Fibroblast of the aortic adventitia (primary cell): ENCODE measurements at places on chromosomes 6 and 20.

GRCh38 chr6:122392564-122393350 lies 6.7 kb upstream of the HSF2 start:
- DNase-seq = no peak

- DNase-seq = no peak
Observed at GRCh38 chr20:63198606-63199005, 17.3 kb downstream of the YTHDF1 start.

GRCh38 chr20:23744817-23745216 lies 5.9 kb downstream of the CST1 start:
- no peak for DNase-seq

DNA sequence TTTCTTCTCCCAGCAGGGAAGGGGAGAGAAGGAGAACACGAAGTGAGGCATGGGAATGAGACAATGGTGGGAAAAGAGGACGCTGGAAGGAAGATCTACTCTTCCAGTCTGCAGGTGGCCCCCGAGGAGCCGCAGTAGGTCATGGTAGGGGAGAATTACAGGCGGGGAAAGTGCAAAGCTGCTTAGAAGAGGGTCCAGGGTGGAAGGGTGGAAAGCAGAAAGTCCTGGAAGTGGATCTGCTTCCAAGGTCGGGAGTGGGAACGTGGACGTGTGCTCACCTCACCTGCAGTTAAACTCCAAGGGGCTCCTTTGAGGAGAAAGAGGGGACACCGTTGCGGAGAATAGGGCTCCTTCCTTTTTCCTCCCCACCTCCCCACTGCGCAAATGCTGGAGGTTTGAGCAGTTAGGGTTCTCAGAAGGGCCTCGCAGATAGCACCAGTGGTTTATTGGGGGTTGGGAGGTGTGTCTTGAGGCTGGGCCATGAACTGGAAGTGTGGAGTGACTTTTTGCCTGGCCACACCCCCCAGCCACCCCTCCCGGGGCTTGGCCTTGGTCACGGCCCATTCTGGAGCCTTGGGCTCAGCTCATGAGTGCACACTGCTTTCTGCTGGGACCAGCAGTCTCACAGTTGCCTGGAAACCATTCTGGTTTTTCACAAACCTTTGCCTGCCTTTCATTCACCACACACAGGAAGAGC lies 100.4 kb upstream of the MLN start:
- DNase-seq = no peak

DNA sequence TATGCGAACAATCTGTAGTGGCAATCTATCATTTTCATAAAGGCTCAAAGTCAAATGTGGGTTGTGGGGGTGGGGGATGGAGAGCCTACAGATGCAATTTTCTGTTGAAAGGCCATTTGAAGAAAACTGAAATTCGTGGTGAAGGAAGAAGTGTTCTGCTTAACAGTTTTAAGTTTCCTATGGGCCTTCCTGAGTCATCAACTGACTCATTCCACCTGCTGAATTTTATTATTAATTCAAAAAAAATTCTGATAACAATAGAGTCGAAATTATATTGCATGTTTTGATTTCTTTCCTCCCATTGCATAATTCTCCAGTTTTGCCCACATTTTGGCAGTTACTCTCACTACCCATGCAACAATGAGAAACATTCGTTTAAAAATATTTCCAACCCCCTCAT lies 622.3 kb upstream of the ARID1B start:
- peak; percentile 83 for DNase-seq

GRCh38 chr6:150037526-150038201 lies 12.3 kb upstream of the RAET1L start:
- DNase-seq = no peak

- DNase-seq = no peak
Observed at GRCh38 chr6:89567630-89568390, 70.7 kb downstream of the LYRM2 start.

DNA sequence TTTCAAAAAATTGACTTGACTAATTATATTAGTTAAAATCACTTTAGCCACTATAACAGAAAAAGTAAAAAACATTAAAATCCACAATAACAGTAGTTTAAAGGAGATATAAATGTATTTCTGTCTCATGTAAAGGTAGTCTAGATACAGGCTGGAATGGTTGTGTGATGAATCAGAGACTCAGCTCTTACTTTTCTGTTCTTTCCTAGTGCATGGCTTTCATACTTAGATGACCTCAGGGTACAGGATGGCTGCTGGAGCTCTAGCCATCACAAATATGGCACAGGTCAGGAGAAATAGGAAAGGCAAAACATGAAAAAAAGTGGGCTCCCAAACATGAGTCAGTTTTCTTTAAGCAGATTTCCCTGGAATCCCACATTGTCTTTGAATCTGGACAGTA lies 157.7 kb upstream of the FLRT3 start:
- DNase-seq = no peak

DNA sequence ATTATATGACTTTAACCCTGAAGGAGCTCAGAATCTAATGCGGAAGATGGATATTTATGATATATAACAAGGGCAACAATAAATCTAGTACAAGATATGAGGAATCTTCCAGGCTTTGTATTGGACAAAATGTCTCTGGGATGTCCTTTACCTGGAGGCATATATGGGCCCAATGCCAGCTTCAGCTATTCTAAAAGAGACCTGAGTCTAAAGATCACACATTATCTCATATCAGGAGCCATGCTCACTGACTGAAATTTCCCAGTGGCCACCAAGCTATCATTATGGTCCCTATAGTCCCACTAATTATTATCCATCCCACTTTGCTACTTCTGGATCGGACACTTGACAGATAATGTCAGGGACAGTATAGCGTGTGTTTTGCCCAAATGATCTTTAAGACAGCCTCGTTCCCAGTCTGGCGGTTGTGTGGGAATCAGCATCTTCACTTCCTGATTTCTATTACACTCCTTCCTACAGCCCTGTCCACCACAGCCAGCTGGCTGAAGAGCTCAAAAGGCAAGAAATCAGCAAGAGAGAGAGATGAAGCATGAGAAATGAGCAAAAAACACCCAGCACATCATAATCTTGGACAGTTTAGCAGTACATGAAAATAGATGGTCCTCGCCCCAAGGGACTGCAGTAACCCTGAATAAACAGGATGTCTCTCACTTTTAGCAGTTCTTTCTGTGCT lies 34.9 kb downstream of the KLHL31 start:
- DNase-seq = no peak

- DNase-seq = peak; percentile 54
Observed at GRCh38 chr6:106309766-106310373, 15.7 kb downstream of the ATG5 start.

DNA sequence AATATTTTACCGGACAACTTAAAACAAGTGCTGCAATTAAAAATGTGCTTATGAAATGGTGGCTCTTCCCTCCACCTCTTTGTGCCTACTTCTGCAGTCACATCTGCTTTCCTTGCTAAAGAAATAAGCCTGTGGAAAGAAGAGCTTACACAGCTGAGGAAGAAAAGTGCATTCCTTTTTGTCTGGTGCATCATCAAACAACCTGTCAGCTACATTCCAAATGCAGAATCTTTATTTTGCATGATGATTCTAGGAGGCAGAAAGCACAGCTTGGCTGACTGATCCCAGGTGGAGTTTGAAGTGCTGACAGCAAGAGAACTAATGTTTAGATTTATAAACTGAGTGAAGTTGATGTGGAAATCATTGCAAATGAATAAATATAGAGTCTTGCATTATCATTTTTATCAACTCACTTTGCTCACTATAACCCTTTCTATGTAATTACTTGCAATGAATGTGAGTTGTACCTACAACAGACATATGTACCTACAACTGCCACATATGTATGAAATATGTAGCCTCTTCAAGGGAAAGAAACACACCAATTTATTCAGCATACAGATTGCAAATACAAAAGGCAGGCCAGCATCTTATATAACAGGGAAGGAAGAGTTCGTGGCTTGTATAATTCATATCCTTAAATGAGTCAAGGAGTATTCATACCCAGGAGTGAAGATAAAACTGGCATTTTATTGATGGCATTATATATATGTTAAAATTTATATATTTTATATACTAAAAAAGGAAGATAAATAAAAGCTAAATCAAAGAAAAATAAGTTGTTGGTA lies 223.4 kb upstream of the MCHR2 start:
- no peak for DNase-seq

- no peak for DNase-seq
Observed at GRCh38 chr6:109222848-109223247, 127.5 kb downstream of the CEP57L1 start.

DNA sequence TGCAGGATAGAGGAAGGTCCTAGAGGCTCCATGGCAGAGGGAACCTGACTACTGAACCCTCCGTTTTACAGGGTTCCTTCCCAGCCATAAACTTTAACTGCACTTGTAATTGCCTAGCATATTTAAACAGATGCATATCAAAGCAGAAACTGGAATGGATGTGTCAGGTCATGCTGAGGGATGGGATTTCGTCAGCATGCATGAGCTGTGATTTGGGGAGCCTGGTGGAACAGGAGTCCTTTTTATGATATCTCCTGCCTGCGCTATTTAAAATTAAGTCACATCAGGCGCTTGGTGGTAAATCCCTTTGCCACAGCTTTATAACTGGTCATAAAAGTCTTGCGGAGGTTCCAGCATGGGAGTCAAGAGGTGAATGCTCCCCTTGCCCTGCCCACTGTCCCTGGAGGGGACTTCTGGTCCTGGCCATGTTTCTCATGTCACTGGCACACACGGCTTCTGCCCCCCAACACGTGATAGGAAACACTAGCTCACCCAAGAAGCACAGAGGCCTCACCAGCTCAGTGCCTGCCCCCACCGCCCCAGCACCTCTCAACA lies 26.0 kb upstream of the PCMTD2 start:
- no peak for DNase-seq

DNA sequence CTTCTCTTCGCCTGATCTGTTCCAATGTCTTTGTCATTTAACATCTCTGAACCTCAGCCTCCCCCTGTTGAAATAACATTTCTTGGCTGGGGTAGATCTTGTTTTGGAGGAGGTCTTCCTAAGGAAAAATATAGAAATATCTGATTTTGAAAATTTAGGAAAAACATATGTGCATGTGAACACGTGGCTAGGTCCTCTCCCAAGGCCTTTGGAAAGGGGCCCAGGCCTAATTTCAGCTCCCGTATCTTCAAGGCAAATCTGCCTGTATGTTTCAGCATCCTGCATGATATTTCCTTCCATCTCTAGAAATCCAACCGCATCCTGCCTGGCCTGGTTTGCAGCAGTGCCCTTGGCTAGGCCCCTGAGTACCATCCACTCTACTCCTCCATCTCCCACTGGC lies 261.2 kb downstream of the PHACTR1 start:
- DNase-seq = no peak

DNA sequence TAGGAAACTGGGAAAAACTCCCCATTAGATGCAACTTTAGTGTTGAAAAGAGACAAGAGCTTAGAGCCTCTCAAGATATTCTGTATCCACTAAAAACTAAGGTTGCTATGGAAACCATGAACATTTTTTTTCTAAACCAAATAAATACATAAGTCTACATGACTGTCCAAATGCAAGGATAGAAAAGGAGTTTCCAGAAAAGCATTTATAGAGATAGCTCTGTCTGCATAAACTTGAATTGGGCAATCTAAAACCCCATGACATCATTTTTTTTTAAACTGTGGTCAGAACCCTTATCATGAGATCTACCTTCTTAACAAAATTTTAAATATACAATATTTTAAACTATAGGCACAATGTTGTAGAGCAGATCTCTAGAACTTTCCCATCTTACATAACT lies 36.4 kb upstream of the FAM83B start:
- no peak for DNase-seq

GRCh38 chr20:23368316-23369071 lies 6.5 kb downstream of the GZF1 start:
- DNase-seq = peak; percentile 38

GRCh38 chr6:5115168-5115567 lies 30.0 kb downstream of the PPP1R3G start:
- DNase-seq = peak; percentile 31

GRCh38 chr6:99603421-99604165 lies 3.0 kb upstream of the PRDM13 start:
- DNase-seq = no peak

GRCh38 chr6:39003072-39003471 lies 45.5 kb upstream of the GLP1R start:
- no peak for DNase-seq

GRCh38 chr20:15716256-15716655 lies 857.0 kb downstream of the KIF16B start:
- DNase-seq = no peak

- peak; percentile 12 for DNase-seq
Observed at GRCh38 chr6:107185391-107185970, 70.2 kb upstream of the BEND3 start.

GRCh38 chr20:20014659-20015058 lies 2.5 kb upstream of the NAA20 start:
- no peak for DNase-seq

DNA sequence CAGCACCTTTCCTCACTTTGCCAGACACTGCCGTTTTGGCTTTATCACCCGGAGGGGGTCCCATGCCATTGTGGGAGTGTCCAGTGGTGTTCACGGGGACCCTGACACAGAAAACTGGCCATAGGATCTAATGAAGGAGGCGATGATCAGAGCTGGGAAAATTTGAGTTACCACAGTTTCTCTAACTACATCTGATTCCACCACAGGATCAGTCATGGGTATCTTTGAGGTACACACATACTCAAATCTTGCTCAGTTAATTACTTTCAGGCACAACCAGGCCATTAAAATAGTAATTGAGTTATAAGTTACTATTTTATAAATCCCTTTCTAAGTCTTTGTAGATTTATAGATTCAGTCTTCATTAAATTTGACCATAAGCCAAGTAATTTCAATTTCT lies 215.1 kb downstream of the PRL start:
- no peak for DNase-seq

GRCh38 chr6:163356324-163356723 lies 58.2 kb upstream of the QKI start:
- DNase-seq = peak; percentile 60

DNA sequence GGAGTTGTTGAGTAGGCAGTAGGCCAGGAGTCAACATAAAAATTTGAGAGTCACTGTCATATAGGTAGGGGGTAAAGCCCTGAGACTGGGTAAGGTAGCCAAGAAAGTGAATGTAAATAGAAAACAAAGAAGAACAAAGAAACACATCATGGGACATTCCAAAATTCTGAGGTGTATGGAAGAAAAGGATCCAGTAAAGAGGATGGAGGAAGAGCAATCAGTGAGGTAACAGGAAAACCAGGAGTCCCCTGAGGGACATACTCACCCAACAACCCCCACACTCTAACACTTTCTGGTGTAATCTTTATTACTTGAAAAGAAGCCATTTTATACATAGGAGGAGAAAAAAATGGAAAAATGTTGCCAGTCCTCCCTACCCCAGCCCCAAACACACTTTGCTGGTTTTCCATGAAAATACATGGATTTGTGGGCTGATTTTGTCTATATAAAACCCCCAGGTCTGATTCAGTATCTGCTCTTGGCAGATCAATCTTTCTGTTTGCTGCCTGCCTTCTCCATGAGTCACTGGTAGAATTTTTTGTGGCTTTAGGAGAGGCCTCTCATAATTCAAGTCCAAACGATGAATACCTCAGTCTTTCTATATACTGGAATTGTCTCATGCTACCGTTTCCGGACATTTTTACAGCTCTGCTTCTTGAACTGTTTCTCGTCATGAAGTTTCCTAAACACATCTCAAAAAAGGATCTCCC lies 271.4 kb upstream of the MAN1A1 start:
- DNase-seq = peak; percentile 91

GRCh38 chr6:113055061-113055460 lies 707.9 kb downstream of the RFPL4B start:
- no peak for DNase-seq
